Cortex of kidney (tissue), 1 donor: ENCODE measurements at places on chromosomes 5 and 9.

DNA sequence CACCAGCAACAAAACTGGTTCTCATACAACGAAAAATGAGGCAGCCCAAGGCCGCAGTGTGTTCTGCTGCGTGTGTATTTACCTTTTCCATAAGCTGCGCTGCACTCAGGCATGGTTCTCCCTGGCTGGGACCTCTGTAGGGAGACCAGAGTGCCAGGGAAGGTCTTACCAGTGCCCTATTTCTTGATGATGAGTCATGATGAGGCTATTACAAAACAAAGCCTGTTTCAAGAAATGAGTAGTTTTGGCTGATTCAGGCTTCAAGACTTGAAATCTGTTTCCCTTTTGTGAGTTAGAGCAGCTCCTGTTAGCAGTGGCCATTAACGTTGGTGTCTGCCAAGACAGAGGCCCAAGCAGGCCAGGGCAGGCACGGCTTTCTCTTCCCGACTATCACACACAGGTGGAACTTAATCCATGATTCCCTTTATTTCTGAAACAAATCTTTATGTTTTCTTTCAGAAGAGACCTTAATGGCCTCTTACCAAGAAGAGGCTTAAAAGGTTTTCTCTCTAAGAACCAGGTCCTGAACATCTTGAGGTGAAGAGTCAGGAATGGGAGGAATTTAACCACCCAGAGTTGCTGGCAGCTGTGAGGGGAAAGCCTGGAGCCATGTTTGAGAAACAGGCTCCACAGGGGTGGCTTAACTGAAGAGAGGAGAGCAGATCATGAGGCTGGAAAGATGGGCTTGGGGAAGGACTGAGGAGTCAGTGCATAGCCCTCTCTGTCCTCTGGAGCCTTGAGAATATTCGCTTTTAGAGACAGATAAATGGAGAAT is 41.4 kb upstream of the TIFAB start:
- DNase-seq: no peak

GRCh38 chr9:131180454-131180853 is 55.1 kb downstream of the NUP214 start:
- DNase-seq: no peak

DNA sequence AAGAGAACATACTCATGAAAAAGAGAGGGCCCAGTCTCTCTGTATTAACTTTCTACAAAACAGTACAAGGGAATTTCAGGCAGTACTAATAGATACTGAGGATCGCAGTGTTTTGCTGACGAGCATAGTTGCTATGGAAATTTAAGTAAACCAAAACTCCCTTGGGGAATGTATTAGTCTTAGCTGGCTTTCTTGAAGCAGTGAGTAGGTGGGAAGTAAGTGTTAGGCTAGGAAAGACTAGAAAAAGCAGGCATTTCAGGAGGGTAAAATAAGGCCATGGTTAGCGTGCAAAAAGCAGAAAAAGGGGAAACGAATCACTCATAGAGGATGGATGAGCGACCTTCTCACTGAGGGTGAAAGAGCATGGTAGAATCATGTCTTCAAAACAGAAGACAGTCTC is 84.3 kb upstream of the ACTBL2 start:
- no peak for DNase-seq

- no peak for DNase-seq
Observed at GRCh38 chr9:123438821-123439220, 82.8 kb downstream of the CRB2 start.
